NCI-H226 (cell line): ENCODE measurements at places on chromosomes 5 and 9.

- no peak for DNase-seq
These were observed 229.7 kb downstream of the MAT2B start for GRCh38 chr5:163735069-163735468.

- DNase-seq: peak; percentile 93
These were observed 63.3 kb upstream of the ZFR start for GRCh38 chr5:32507738-32508434.

DNA sequence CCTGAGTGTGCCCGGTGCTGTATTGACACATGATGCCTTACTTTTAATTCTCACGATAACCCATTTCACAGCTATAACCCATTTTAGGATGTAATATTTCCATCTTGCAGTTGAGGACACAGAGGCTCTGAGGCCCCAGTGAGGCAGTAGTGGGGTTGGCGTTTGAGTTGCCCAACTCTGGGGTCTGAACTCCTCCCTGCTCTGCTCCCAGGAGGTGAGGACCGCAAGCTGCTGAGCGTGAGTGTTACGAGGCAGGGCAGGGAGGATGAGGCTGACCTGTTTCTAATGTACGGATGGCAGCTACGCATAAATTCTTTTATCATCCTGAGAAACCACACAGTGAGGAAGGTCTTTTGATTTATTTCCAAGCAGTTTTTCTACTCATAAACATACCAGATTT is 11.4 kb downstream of the LRRC8A start:
- DNase-seq: no peak

GRCh38 chr9:27351438-27351837 is 54.5 kb upstream of the EQTN start:
- no peak for DNase-seq

GRCh38 chr5:175707751-175708375 is 50.0 kb downstream of the HRH2 start:
- DNase-seq: no peak

DNA sequence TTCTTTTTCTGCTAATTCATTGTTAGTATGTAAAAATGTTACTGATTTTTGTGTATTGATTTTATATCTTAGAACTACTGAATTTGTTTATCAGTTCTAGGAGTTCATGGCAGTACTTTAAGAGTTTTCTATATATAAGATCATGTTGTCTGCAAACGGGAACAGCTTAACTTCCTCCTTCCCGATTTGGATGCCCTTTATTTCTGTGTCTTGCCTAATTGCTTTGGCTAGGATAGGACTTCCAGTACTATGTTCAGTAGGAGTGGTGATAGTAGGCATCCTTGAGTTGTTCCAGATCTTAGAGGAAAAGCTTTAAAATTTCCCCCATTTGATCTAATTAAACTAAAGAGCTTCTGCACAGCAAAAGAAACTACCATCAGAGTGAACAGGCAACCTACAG is 20.1 kb downstream of the RCL1 start:
- no peak for DNase-seq

GRCh38 chr9:1473956-1474634 is 423.9 kb downstream of the DMRT2 start:
- no peak for DNase-seq

DNA sequence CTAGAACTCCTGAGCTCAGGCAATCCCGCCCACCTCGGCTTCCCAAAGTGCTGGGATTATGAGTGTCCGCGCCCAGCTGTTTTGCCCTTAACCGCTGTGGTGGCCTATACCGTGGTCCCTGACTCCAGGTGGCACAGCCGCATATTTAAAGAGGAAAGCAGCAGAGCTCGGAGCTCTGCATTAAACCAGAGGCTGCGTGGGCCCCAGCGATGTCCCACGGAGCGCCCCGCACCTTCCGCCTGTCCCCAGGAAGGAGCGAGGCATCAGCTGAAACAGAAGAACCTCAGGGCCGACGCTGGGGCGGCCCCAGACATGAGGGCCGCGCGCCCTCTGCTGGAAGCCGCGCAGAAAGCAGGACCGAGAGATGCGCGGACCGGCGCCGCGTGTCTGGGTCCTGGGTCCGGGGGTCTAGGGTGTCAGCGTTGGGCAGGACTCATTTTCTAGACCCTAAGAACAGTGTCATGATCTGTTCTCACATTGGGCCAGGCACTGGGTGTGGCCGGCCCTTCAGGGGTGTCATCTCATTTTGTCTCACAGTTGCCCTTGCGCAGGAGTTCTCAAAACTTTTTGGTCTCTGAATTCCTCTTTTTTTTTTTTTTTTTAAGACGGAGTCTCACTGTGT is 37.7 kb downstream of the LAMC3 start:
- peak; percentile 21 for DNase-seq

GRCh38 chr9:132826621-132827365 is 51.3 kb downstream of the AK8 start:
- DNase-seq: no peak

- peak; percentile 75 for DNase-seq
These were observed 24.6 kb downstream of the RFK start for GRCh38 chr9:76369583-76369982.

DNA sequence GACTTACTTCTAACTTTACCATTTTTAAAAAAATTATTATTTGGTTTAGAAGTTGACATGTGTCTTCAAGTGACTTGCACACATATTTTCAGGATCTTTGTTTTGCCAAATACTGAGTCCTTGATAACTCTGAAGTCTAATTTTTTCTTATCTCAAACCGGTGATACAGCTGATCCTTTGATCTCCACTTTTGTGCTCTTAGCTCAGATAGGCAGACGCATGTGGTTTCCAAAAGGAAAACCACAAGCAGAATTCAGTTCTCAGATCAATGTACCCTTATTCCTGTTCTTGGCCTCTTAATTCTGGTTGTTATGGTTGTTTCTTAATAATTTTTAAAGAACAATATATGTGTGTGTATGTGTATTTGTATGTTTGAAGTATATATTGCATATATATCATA is 238.3 kb upstream of the EDIL3 start:
- no peak for DNase-seq

DNA sequence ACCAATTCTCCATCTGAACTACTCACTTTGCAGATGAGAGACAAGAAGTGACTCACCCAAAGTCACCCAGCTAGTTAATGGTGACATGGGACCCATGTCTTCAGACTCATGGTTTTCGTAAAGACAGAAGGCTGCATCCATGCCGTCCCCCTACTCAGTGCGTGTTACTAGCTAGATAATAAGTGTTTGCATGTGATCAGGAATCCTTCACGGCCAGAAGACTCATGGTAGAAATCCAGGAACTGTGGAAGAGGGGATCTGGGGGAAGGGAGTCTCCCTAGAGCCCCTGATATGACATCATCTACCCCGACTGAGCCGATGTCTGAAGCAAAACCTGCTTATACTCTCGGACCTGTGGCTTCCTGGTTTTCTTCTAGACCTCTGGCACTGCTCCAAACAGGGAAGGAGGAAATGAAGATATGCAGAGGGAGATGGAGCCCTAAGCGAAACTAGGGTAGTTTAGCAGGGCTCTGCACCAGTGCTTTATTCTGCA is 3.3 kb downstream of the RNF183 start:
- no peak for DNase-seq

GRCh38 chr9:91937056-91937455 is 13.0 kb downstream of the ROR2 start:
- no peak for DNase-seq

GRCh38 chr9:2466703-2467102 is 154.9 kb upstream of the VLDLR start:
- DNase-seq: no peak

DNA sequence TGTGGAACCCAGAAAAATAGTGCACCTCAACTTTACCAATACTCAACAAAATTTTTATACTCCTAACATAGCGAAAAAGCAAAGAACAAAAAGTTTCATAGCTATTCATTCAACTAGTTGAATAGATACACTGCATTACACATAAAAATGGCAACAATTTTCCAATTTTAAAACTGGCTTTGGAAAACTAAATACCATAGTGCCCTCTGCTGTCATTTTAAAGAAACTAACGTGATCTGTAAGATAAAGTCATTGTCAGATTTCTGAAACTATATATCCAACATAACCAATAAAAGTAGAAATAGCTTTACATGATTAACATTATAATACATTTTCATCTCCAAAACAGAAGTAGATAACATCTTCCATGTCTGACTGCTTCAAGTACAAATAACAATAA is 31.6 kb downstream of the DTWD2 start:
- DNase-seq: no peak

DNA sequence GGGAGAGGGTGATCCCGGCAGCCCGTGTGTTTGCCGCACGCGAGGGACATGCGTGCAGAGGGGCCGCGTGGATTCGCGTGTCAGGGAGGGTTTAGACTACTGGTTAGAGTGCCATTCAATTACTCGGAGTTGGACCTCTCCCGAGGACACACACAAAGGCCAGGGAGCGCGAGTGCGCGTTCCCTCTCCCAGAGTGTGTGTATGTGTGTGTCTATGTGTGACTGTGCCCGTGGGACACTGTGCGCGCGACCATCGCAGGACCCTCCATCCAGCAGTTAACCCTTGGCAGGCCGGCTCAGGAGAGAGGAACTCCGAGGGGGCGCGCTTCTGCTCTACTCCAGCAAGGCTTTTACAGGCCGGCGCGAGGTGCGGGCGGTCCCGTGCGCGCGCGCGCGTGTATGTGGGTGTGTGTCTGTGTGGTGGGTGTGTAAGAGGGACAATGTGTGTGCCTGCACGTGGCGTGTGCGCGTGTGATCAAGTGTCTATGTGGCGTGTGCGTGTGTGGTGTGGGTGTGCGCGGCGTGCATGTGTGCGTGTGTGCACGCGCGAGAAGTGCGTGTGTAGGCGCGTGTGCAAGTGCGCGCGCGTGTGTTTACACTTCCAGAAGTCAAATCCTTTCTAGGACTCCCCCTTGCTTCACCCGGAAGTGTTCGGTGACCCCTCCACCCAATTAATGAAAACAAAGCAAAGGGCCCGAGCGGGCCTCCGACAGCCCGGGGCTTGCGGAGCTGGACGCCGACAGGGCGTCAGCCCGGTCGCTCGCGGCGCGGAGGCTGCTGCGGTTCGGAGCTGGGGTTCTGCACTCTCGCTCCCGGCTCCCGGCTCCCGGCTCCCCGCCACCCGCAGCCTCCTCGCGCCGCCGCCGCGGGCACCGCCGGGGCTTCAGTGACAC is 75.3 kb upstream of the TBCA start:
- no peak for DNase-seq

GRCh38 chr5:149883550-149883949 is 61.0 kb downstream of the PDE6A start:
- DNase-seq: no peak

GRCh38 chr9:13552606-13553215 is 273.2 kb upstream of the MPDZ start:
- no peak for DNase-seq

GRCh38 chr5:79183617-79184016 is 52.3 kb upstream of the JMY start:
- no peak for DNase-seq

DNA sequence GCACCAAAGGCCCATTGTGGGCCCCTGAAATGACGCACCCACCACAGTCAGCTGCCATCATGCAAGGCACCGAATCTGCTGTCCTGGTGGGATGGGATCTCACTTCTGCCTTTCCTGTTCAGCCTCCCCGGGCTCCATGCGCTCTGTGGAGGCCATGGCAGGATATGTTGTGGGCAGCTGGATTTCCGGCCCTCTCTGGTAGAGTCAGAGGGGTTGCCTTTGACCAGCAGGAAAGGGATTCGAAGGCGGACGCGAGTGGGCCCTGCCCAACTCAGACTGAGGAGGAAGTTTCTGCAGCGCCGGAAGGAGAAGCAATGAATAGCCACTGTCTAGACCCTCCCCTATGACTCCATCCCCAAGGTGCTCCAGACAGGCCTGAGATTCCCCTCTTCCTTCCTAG is 35.5 kb downstream of the GADD45G start:
- DNase-seq: no peak

- DNase-seq: peak; percentile 78
These were observed 159.9 kb downstream of the FANCC start for GRCh38 chr9:95157481-95158151.

GRCh38 chr5:127031863-127032232 is 1.5 kb upstream of the MARCHF3 start:
- no peak for DNase-seq

DNA sequence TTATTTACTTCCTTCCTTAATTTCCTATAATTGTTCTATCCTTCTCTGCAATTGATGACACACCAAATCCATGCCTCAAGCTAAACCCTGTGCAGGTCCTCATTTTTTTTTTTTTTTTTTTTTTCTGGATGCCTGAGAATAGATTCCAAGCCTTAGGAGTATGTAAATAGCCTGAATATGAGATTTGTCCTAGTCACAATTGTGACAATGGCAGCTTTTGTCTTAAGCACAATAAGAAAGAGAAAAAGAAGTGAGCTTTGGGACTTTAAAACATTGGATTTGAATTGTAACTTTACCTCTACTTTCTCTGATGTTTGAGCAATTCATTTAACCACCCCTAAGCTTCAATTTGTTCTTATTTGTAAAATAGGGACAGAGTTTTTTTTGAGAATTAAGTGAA is 280.5 kb downstream of the TUSC1 start:
- DNase-seq: no peak

- no peak for DNase-seq
These were observed 134.7 kb downstream of the GNA14 start for GRCh38 chr9:77513457-77513856.

- DNase-seq: no peak
These were observed 99.5 kb upstream of the MSX2 start for GRCh38 chr5:174624733-174625522.

DNA sequence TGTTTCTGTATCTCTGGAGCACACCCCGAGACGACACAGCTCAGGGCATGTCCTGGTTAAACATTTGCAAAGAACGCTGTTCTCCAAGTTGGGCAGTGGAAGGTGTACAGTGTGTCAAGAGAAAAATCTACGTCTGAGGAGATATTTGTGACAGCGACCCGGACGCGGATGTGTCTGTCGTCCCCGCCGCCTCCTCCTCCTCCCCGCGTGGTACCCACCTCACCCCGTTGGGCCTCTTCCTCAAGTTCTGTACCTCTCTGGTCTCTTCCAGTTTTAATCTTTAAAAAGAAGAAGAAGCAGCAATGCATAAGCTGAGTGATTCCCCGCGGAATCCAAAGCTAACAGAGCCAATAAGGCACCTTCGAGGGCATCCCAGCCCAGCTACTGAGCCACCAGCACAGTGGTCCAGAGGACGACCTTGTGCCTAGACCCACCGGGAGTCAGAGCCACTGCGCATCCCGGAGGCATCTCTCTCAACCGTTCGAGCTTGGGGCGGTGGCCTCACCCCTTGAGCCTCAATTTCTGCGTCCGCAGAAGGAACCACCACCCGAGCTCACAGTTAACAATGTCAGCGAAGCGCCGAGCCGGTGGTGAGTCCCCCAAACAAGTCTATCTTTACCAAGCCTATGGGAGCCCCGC is 467 bp downstream of the C9orf78 start:
- no peak for DNase-seq

- no peak for DNase-seq
These were observed 135.0 kb upstream of the STC2 start for GRCh38 chr5:173463207-173463606.
